Thoracic aorta (tissue), 2 donors: ENCODE measurements at places on chromosomes 4 and X. TPM values are rescaled to one million over a fixed set of nuclear protein-coding genes. Genes with fewer than 3 reads are reported as not detected.

DNA sequence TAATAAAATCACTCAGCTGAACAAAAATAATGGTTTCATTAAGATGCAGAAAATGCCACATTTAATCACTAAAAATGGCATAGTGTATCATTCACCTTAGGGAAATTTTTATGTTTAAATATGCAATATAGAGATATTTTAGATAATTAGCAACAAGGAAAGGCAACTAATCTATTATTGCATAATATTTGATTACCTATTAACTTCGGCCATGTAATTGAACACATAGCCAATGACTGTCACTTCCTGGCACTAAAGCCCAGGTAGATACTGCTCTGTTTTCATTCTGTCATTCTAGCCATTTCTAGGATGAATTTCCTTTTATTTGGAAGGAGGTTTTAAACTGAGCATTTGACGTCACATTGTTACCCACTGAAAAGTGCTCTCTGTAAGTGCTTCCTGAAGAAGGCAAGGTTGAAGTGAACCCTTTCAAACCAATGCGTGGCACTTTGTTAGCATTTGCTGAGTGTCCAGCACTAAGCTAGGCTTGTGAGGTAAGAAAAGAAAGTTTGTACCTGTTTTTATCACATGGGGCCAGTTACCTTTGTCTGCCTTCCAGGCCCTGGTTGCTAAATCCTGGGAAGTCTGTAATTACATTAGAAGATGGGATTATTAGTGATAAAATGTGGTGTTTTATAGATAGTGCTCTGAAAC, 67.8 kb upstream of the LSM6 start:
- H3K27me3 ChIP-seq: no peaks in the 10 kb centered on the region
- DNase-seq: no peak
- no peak overlapping the region for H3K27ac ChIP-seq
- no peak overlapping the region for H3K4me3 ChIP-seq
- H3K4me1 ChIP-seq: no peaks in the 10 kb centered on the region
- no peaks in the 10 kb centered on the region for H3K36me3 ChIP-seq

Gene FOXR2
- not detected for total RNA-seq

- DNase-seq: no peak
- no peak overlapping the region for H3K4me3 ChIP-seq
- H3K27me3 ChIP-seq: no peaks in the 10 kb centered on the region
- H3K36me3 ChIP-seq: no peaks in the 10 kb centered on the region
- peaks cover 23% of the 10 kb centered on the region for H3K4me1 ChIP-seq
- no peak overlapping the region for H3K27ac ChIP-seq
These were observed 150.8 kb upstream of the DIPK2B start for GRCh38 chrX:45351478-45351877.

Gene PTPN13
- 18.6 TPM for total RNA-seq

DNA sequence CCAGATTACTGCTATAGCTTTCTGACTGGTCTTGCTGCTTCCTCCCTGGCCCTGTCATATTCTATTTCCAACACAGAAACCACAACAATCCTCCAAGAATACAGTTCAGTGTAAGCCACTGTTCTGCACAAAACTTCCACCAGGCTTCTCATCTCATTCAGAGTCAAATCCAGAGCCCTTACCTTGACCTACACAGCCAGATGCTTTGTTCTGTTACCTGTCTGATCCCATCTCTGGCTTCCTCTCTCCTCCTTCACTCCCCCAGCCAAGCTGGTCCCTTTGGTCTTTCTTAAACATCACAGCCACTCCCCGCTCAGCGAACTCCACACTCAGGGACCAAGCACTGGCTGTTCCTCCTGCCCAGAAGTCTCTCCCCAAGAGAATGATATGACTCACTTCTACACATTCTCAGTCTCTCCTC, 84.8 kb upstream of the BMP2K start:
- no peak overlapping the region for H3K27ac ChIP-seq
- H3K4me3 ChIP-seq: no peak overlapping the region
- DNase-seq: no peak
- H3K4me1 ChIP-seq: no peaks in the 10 kb centered on the region

Gene EDA2R
- total RNA-seq: 7.0 TPM

- H3K27me3 ChIP-seq: no peaks in the 10 kb centered on the region
- H3K4me3 ChIP-seq: no peak overlapping the region
- no peak overlapping the region for H3K27ac ChIP-seq
- H3K36me3 ChIP-seq: peaks cover 7% of the 10 kb centered on the region
- DNase-seq: no peak
- H3K4me1 ChIP-seq: no peaks in the 10 kb centered on the region
These were observed 51.5 kb downstream of the DHRSX start for GRCh38 chrX:2449135-2449886.

GRCh38 chr4:169089004-169089403, 78.9 kb upstream of the CBR4 start:
- H3K4me3 ChIP-seq: no peak overlapping the region
- H3K27me3 ChIP-seq: no peaks in the 10 kb centered on the region
- no peaks in the 10 kb centered on the region for H3K36me3 ChIP-seq
- no peak for DNase-seq
- no peak overlapping the region for H3K27ac ChIP-seq
- H3K4me1 ChIP-seq: no peaks in the 10 kb centered on the region

DNA sequence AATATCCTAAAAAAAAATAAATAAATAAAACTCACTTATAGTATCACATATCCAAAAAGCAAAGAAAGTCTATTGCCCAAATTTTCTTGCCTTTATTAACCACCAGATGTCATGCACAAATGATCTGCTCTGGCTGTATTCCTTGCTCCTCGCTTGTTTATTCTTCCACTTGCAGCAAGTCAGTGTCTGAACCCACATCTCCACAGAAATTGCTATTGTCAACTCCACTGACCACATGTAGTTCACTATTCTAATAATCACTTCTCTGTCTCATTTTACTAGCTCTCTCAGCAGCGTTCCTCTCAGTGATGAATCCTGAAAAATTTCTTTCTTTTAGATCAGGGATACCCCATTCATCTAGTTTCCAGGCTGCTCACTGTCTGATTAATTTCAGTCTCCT, 29.3 kb upstream of the CXXC4 start:
- no peaks in the 10 kb centered on the region for H3K4me1 ChIP-seq
- H3K27me3 ChIP-seq: no peaks in the 10 kb centered on the region
- H3K4me3 ChIP-seq: no peak overlapping the region

DNA sequence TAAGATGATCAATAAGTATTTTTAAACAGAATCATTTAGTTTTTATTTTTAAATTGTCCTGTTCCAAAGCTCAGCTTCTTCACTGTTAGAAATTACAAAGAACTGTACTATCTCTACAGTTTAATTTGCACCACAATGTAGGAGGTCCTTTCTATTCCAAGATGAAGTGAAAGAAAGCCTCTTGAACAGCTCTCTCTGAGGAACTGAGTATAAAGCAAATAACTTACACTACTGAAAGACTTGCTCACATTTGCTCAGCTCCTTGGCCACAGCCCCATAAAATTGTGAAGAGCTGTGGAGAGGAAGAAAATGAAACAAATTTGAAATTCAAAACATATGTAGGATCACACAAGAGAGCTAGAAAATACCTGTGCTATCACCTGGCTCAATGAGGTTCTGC, 68.6 kb downstream of the ENPEP start:
- no peaks in the 10 kb centered on the region for H3K27me3 ChIP-seq
- no peak overlapping the region for H3K27ac ChIP-seq
- H3K4me1 ChIP-seq: no peaks in the 10 kb centered on the region
- no peak overlapping the region for H3K4me3 ChIP-seq
- no peak for DNase-seq

DNA sequence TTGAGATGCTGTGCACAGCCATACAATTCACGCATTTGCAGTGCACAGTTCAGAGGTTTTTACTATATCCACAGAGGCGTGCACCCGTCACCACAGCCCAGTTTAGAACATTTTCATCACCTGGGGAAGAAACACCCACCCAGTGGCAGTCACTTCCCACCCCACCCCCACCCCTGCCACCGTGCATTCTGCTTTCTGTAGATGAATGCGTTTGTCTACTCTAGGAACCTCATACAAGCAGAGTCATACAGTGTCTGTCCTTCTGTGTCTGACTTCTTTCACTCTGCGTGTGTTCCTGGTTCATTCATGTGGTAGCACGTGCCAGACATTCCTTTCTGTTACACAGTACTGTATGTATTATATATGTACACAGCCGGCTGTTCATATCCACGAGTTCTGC, 122.8 kb downstream of the TBL1X start:
- DNase-seq: no peak
- H3K4me1 ChIP-seq: no peaks in the 10 kb centered on the region

Gene PNMA6F
- total RNA-seq: not detected

GRCh38 chr4:147877308-147877771, 145.5 kb downstream of the ARHGAP10 start:
- no peak overlapping the region for H3K27ac ChIP-seq
- peaks cover 47% of the 10 kb centered on the region for H3K36me3 ChIP-seq
- H3K4me3 ChIP-seq: no peak overlapping the region
- DNase-seq: no peak
- peaks cover 12% of the 10 kb centered on the region for H3K4me1 ChIP-seq
- H3K27me3 ChIP-seq: no peaks in the 10 kb centered on the region

DNA sequence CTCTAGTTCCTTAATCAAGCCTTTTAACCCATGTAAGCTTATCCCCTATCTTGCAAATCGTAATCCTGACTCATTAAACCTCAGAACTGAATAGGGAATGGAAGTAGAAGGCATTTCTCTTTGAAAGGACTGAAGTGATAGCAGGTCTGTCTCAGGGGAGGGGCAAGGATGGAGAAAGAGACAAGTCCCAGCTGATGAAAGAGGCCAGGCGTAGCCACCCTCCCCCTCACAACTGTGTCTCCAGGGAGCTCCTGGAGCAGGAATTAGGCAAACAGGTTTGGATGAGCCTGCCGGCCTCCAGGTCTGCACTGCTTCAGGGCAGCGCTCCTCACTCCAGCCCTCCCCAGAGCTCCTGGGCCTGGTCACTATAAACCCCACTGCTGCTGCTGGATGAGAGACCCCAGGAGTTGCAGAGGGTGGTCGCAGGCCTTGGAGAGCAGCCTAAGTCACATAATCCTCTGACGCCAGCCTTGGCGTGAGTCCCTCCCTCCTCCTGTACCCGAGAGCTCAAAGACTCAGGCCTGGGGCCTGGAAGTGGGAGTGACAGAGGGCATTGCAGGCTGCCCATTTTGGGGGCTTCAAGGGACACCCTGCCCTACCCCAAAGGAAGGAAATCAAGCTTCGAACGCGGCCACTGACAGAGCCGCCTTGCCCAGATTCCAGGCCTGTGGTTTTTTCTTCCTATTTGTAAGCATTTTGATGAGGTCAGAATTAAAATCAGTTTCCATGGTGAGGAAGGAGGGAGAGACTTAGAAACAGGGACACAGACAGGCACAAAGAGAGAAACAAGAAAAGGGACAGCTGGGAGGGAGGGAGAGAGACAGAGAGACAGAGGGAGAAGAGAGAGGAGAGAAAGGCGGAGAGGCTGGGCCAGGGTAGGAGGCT, 21.2 kb upstream of the MSX1 start:
- no peaks in the 10 kb centered on the region for H3K4me1 ChIP-seq
- H3K27ac ChIP-seq: no peak overlapping the region
- H3K4me3 ChIP-seq: no peak overlapping the region
- no peaks in the 10 kb centered on the region for H3K36me3 ChIP-seq
- H3K27me3 ChIP-seq: no peaks in the 10 kb centered on the region

DNA sequence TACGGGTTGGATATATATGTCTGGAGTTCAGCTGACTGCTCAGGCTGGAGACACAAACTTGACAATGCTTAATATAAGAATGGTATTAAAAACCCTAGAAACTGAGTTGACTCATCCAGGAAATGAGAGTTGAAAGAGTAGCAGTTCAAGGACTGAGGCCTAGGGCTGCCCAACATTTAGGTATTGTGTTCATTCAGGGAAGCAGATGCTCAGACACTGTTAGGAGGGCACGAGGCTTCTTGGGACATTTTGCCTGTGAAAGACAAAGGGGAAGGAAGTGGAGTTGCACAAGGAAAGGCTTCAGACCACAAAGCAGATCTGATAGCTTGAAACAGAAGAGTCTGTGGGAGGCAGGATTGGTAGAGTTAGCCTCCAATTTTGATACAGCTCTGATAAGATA, 52.0 kb upstream of the HS3ST1 start:
- H3K36me3 ChIP-seq: no peaks in the 10 kb centered on the region
- no peak overlapping the region for H3K27ac ChIP-seq
- DNase-seq: no peak
- peaks cover 2% of the 10 kb centered on the region for H3K4me1 ChIP-seq
- H3K4me3 ChIP-seq: no peak overlapping the region
- H3K27me3 ChIP-seq: no peaks in the 10 kb centered on the region

- no peak for DNase-seq
- H3K4me1 ChIP-seq: peaks cover 34% of the 10 kb centered on the region
- no peak overlapping the region for H3K4me3 ChIP-seq
- H3K27ac ChIP-seq: no peak overlapping the region
These were observed 28.7 kb downstream of the STAG2 start for GRCh38 chrX:123990169-123990568.

- no peaks in the 10 kb centered on the region for H3K27me3 ChIP-seq
- no peak for DNase-seq
- no peak overlapping the region for H3K27ac ChIP-seq
- H3K4me1 ChIP-seq: peaks cover 3% of the 10 kb centered on the region
These were observed 4.3 kb downstream of the ZFX start for GRCh38 chrX:24153796-24154189.

Gene RBM41
- total RNA-seq: 19.4 TPM

GRCh38 chr4:114217150-114217817, 237.8 kb upstream of the ARSJ start:
- no peak overlapping the region for H3K4me3 ChIP-seq
- no peaks in the 10 kb centered on the region for H3K4me1 ChIP-seq
- H3K27me3 ChIP-seq: no peaks in the 10 kb centered on the region

- no peaks in the 10 kb centered on the region for H3K36me3 ChIP-seq
- no peak overlapping the region for H3K27ac ChIP-seq
- DNase-seq: no peak
- H3K27me3 ChIP-seq: no peaks in the 10 kb centered on the region
- H3K4me1 ChIP-seq: no peaks in the 10 kb centered on the region
These were observed 165.1 kb upstream of the POF1B start for GRCh38 chrX:85544609-85545008.

GRCh38 chr4:71472946-71473345, 134.1 kb downstream of the SLC4A4 start:
- H3K4me3 ChIP-seq: no peak overlapping the region
- no peak overlapping the region for H3K27ac ChIP-seq
- H3K27me3 ChIP-seq: no peaks in the 10 kb centered on the region
- no peak for DNase-seq
- H3K4me1 ChIP-seq: peaks cover 7% of the 10 kb centered on the region
- H3K36me3 ChIP-seq: no peaks in the 10 kb centered on the region

Gene FRMD7
- 0.28 TPM for total RNA-seq

GRCh38 chrX:134377537-134377936, 82.4 kb upstream of the HPRT1 start:
- no peaks in the 10 kb centered on the region for H3K36me3 ChIP-seq
- H3K27ac ChIP-seq: no peak overlapping the region
- DNase-seq: no peak
- no peaks in the 10 kb centered on the region for H3K27me3 ChIP-seq
- H3K4me3 ChIP-seq: no peak overlapping the region

Gene GLRA3
- not detected for total RNA-seq

- no peak overlapping the region for H3K4me3 ChIP-seq
- H3K36me3 ChIP-seq: no peaks in the 10 kb centered on the region
- H3K4me1 ChIP-seq: no peaks in the 10 kb centered on the region
- no peak overlapping the region for H3K27ac ChIP-seq
These were observed 10.5 kb upstream of the PGM2 start for GRCh38 chr4:37816006-37816405.
